Stimulated activated CD8-positive, alpha-beta memory T cell treated with anti-CD3 and anti-CD28 coated beads, Interleukin-15, amount 100 ng/mL, for 4 hours (primary cell): ENCODE measurements at places on chromosomes 7 and 10.

DNA sequence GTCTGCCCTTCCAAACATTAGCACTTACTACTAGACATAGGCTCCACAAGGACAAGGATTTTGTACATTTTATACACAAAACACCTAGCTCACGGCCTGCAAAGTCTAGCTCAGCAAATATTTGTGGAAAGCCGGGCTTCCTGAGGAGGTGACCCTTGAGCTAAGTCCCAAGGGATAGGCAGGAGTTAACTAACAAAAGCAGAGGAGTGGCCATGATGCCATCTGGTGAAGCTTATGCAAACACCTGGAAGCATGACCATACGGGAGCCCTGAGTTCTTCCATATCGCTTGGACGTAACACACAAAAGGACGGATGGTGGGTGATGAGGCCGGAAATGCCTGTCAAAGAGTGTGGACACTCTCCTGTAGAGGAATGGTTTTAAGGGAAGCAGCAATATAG is 25.9 kb upstream of the YAE1 start:
- no peak for DNase-seq

GRCh38 chr7:56092789-56093531 is at the start of gene PHKG1:
Gene PHKG1, minus strand, starts transcription at chr7:56092952. Its CDS starts 4,011 bp downstream, at chr7:56088941.
- DNase-seq, result no peak

DNA sequence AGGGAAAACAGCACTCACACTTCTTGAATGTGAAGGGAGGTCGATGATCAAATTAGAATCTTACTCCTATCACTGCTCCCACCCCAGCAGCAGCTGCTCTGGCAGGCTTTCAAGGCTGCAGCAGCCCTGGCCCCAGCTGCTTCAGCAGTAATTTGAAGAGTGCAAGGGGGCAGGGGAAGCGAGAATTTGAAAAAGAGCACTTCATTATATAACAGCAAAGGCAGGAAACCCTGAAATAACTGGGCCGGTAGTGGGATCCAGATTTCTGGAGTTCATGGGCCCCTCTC is 44.9 kb downstream of the MYPN start:
- DNase-seq, result no peak

DNA sequence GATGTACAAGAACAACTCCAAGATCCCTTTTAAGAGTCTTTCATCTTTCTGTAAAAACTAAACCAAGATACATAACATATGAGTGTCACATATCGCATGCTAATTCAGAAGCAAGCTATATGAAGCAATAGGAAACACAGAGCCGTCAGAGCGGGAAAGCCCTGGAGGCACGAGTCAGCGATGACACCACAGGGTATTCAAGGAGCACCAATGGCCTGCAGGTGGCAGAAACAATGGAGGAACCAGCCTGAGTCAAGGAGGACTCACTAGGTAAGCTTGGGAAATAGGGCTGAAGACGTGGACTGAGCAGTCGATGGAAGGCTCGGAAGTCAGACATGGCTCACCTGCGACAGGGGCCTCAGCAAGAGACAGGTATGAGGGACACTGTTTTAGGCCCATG is 214.4 kb downstream of the FAM107B start:
- peak; percentile 64 for DNase-seq

DNA sequence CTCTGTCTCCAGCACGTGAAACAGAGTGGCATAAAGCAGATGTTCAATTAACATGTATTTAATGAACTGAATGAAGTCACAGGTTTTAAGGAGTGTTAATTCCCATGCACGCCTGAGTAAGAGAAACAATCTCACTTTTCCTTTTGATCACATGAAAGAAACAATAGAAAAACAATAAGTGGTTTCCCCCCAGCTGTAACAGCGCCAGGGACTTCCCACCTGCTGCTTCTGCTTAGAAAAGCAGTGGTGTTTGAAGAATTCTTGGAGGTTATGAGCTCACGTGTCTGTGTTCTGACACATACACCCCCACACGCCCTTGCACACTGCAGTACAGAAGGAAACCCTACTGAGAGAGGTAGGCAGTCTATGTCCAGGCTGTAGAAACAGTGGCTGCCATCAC is 51.3 kb upstream of the FRMD4A start:
- peak; percentile 6 for DNase-seq

DNA sequence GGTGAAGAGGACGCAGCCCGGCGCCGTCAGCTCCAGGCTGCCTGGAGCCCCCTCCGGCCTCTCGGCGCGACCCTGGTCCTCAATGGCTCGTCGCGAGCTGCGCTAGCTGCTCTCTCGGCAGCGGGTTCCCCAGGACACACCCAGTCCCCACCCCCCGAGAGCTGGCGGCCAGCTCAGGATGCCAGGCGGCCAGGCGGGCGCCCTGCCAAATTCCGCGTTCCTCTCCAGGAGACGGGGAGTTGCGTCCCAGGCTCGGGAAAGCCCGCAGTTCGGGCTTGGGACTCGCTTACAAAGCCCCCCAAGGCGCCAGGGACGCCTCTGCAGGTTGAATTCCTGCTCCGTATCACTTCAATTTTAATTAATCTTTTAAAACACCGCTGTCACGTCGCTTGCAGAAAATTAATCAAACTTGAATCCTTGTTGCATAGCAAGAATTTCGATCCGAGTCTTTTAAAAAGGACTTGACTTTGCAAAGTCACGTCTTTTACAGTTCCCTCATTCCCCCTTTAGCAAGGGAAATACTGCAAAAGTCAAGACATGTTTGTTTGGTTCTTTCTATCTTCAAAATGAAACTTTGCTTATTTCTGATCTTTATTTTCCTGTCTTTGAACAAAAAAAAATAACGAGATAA is 28.2 kb downstream of the SKIDA1 start:
- no peak for DNase-seq

- DNase-seq, result no peak
These were observed 26.0 kb upstream of the ITGA8 start for GRCh38 chr10:15745751-15746150.

GRCh38 chr7:68185631-68186456 is 1189.2 kb downstream of the TYW1 start:
- DNase-seq, result no peak

DNA sequence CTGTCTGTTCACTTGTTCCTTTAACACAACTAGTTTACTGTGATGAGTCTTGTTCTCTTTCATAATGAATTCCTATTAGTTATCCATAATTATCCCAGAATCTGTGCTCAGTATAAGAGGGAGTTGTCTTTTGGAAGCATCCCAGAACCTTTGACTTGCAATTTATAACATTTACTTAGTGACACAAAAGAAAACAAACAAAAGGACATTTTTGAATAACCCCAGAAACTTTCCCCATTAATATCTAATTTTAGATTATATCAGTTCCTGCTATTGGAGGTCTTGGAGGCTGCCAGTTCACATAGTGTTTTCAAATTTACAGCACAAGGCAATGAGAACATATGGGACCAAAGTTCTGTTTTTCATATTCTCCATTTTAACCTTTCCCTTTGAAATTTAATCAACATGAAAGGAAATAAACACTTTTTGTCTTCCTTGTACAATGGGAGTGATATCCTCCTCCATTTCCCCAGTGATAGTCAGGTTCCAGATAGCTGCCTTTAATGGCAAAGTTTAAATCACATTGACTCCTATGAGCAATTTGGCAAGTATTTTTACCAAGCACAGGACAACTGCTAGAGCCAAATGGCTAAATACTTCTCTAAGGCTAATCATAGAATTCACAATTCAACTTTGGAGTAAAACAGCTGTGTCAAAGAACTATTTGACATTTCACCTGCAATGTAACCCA is 37.1 kb upstream of the GNAT3 start:
- no peak for DNase-seq

GRCh38 chr10:85280014-85280413 is 951.6 kb downstream of the CCSER2 start:
- DNase-seq, result no peak

DNA sequence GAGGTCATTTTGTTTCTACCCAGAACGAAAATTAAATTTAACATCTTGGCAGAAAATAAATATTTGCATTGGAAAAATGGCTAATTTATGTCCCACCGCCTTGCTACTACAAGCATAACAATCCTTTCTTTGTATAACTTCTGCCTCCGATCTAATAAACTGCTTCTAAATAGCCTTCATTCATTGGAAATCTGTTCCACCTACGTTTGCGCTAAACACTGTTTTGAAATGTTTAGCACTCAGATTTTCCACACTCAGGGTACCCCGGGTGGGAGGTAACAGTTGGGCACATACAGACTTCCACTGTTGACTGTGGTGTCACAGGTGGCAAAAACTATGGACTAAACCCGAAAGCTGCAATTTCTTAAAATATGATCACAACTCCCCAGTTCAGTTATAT is 96.4 kb downstream of the FGFR2 start:
- no peak for DNase-seq

DNA sequence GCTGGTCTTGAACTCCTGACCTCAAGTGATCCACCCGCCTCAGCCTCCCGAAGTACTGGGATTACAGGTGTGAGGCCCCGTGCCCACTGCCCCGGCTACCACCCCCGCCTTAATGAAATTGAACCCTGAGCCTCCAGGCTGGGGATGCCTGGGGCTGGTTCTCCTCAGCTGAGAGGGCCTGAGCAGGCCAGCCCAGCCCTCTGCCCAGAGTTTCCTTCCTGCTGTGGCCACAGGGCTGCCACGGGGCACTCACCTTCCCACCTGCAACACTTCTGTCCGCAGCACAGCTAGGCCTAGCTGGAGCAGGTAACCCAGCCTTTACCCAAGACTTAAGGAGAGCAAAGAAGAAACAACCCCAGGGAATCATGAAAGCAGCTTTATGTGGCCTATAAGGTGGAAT is 78.1 kb upstream of the ANLN start:
- DNase-seq, result no peak

GRCh38 chr7:132904209-132904608 is 177.7 kb downstream of the CHCHD3 start:
- DNase-seq, result no peak

DNA sequence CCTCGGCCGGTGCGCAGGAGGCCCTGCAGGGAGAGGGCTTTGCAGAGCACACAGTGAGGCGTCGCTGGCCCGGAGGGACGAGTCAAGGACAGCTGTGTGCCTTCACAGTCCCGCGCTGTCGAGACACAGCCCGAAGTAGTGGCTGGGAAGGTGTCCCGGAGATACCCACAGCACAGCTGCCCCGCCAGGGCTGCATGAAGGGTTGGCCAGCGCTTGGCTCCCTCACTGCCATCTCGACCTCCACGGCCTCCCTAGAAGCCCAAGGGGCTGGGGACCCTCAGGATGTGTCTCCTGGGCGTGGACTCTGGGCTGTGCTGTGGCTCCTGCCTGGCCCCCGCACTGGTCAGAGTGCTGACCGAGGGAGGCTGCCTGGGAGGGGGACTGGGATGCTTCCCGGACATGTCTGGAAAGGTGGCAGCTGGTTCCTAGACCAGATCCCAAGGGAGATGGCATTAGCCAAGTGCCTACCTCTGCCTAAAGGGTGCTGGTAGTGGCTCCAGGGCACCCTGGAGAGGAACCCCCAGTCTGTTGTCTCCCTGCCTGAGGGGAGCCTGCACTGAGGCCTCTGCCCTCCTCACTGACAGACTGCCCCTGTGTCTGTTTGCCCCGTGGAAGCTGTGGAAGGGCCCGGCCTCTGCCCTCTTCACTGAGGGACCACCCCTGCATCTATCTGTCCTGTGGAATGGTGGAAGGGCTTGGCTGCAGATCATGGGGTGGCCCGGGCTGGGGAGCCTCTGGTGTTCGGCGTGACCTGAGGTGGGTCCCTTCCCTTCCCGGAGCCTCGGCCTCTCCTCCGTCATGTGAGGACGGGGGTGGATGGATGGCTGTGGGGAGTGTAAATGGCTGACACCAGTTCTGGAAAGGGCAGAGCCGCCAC is 5.8 kb downstream of the ELFN1 start:
- DNase-seq, result no peak

- no peak for DNase-seq
These were observed 19.1 kb upstream of the PVRIG start for GRCh38 chr7:100200693-100201092.

DNA sequence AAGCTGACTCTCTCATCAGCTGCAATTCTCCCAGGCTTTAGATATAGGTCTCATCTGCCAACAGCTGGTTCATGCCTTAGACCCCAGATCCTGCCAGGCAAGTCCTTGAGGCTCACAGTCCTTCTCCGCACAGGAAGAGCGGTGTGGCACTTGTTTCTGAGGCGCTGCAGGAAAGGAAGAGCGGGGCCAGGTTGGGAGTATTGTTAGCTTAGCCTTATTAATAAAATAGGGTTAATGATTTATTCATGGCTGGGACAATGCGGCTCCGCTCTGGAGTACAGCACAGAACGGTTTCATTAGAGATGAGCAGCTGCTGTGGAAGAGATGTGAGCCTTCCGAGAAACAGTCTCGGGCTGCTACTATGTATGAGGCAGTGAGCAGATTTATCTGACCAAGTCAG is 78.1 kb downstream of the FZD1 start:
- no peak for DNase-seq

DNA sequence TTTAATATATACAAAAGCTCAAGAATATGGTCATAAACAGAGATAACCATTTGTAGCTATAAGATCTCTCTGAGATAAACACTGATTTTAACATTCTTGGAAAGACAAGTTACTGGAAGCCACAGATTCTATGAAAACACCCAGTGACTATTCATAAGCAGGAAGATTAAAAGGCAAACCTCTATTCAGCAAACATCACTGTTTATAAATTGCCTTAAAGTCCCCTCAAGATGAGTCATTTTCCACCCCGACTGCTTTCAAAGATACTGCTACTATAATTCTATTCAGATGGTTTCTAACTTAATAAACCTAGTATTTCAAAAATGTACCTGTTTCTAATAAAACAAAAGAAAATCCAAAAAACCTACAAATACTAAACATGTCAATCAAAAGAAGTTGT is 21.0 kb downstream of the TM9SF3 start:
- DNase-seq, result no peak

GRCh38 chr7:8931906-8932646 is 498.7 kb downstream of the NXPH1 start:
- DNase-seq, result no peak

- no peak for DNase-seq
These were observed 99.9 kb downstream of the PRKAG2 start for GRCh38 chr7:151776876-151777494.

DNA sequence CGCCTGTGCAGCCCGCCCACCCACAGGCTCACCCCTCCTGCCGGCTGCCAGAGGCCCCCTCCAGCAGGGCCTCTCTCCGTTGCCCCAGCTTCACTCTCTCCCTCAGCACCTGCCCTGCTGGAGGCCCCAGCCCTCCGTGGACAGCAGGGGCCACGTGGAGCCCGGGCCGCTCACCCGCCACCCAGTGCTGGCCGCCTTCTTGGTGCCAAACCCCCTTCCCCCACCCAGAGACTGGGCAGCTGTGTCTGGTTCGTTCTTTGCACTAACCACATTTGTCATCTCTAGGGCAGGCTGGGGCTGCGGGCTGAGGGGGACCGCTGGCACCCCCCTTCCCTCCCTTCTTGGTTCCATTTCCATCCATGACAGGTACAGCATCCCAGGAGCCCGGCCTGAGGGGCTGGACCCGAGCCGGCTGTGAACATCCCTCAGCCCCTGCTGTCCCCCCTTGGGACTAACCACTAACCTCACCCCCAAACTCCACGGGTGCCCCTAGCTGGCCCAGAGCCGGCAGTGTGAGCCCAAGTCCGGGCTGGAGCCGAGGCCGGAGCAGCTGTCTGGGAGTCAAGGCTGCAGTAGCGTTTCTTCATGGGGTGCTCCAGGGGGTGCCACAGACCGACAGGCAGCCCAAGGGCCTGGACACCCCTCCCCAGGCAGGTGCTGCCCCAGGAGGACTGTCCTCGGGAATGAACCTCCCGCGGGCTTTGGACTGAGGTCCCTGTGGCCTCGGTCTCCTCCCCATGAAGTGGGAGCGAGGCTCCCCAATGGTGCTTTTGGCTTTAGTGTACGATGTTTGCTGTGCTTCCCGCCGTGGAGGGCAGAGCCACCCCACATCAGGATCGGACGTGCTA is 25.5 kb upstream of the AMZ1 start:
- DNase-seq, result no peak
